ENCODE measurements at places on chromosomes 1 and 21. TPM values are rescaled to one million over a fixed set of nuclear protein-coding genes. Genes with fewer than 3 reads are reported as not detected.

DNA sequence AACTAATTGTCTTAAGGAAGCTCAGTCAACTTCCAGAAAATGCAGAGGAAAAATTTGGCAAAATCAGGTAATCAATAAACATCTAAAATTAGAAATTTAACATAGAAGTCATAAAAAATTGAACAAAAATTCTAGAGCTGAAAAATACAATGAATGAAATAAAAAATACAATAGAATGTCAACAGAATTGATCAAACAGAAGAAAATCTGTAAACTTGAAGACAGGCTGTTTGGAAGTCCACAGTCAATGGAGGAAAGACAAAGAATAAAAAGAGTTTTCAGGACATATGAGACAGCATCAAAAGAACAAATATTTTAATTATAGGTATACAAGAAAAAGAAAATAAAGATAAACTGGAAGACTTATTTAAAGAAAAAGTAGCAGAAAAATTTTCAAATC is 469.0 kb downstream of the RWDD3 start:
- no peak overlapping the region for H3K4me3 ChIP-seq
- H3K4me1 ChIP-seq = no peaks in the 10 kb centered on the region
- DNase-seq = no peak

DNA sequence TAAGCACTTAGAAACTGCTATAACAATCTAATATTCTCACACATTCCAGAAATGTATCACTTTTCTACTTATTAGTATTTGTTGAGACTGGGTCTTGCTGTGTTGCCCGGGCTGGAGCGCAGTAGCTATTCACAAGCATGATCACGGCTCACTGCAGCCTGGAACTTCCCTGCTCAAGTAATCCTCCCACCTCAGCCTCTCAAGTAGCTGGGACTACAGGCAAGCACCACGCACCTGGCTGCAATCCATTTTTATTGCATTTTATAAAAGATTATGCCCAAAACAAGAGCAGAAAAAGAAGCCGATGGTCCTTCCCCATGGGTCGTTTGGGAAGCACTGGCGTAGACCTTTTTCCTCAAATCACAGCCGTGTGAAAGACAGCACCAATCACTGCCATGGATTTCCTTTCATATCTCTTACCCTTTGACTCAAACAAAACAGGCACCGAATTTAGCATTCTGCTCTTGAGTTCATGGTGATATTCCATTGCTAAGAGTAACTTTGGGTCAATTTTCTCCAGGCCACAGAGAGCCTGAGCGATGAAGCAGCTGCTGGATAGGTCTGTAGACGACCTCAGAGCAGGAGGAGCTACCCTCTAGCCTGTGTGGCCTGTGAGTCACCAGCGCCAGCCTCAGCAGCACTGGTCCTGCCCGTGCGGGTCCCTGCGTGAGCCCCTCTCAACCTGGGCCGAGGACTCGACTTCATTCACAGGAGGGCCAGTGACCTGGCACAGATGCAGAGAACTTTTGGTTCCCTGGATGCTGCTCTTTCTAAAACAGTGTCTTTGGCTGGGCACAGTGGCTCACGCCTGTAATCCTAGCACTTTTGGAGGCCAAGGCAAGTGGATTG is 80.8 kb downstream of the PIK3CD start:
- no peak overlapping the region for H3K4me3 ChIP-seq
- no peak for DNase-seq
- peaks cover 19% of the 10 kb centered on the region for H3K4me1 ChIP-seq
- H3K27me3 ChIP-seq = no peaks in the 10 kb centered on the region
- H3K27ac ChIP-seq = no peak overlapping the region
- H3K36me3 ChIP-seq = peaks cover 31% of the 10 kb centered on the region

GRCh38 chr1:151908228-151908691 is 1.1 kb downstream of the THEM4 start:
- H3K27me3 ChIP-seq = no peaks in the 10 kb centered on the region
- no peak overlapping the region for H3K4me3 ChIP-seq
- no peak for DNase-seq
- H3K36me3 ChIP-seq = no peaks in the 10 kb centered on the region
- H3K4me1 ChIP-seq = peaks cover 16% of the 10 kb centered on the region
- peak overlapping the region; percentile 80 for H3K27ac ChIP-seq

DNA sequence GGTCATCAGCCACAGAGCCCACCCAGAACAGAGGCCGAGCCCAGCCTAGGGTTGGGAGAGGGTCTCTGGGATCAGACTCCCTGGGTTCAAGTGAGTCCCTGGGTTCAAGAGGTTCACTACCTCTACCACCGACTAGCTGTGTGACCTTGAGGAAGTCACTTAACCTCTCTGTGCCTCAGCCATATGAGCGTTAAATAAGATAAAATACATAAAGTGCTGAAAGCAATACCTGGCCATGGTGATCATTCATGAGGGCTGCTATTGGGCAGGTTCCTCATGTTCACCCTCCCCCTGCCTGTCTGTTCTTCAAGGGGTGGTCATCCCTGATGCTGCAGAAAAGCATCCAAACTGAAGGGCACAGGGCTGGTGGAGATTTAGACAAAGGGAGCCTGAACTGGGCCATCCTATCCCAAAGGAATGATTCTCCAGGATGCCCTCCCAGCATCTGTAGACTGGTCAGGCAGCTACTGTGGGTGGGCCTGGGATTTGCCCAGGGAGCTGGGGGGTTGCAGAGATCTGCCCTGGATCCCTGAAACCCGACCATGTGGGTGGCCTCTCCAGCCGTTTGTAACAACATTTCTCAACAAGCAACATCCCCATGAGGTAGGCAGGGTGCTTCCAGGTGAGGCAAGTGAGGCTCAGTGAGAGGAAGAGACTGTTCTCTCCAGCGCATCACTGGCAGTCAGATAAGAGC is 196.6 kb downstream of the MATN1 start:
- H3K4me1 ChIP-seq = no peaks in the 10 kb centered on the region
- no peak overlapping the region for H3K27ac ChIP-seq
- H3K27me3 ChIP-seq = no peaks in the 10 kb centered on the region
- no peaks in the 10 kb centered on the region for H3K36me3 ChIP-seq

DNA sequence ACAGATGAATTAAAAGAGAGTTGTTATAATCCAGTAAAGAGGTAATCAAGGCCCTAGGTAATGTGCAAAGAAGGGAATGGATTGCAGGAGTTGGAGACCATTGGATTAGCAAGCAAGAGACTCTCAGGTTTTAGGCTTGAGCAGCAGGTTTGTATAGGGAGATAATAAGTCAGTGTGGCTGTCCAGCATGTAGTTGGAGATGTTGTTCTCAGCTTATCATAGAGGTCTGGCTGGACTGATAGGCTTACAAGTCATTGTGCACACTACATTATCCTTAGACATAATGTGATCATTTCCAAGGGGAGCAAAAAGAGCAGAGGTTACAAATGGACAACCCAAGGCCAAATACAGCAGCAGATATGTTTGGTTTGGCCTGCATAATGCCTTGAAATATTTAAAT is 45.9 kb upstream of the SAMD13 start:
- DNase-seq = no peak
- no peaks in the 10 kb centered on the region for H3K4me1 ChIP-seq
- H3K27me3 ChIP-seq = no peaks in the 10 kb centered on the region
- no peaks in the 10 kb centered on the region for H3K36me3 ChIP-seq
- no peak overlapping the region for H3K4me3 ChIP-seq
- no peak overlapping the region for H3K27ac ChIP-seq

DNA sequence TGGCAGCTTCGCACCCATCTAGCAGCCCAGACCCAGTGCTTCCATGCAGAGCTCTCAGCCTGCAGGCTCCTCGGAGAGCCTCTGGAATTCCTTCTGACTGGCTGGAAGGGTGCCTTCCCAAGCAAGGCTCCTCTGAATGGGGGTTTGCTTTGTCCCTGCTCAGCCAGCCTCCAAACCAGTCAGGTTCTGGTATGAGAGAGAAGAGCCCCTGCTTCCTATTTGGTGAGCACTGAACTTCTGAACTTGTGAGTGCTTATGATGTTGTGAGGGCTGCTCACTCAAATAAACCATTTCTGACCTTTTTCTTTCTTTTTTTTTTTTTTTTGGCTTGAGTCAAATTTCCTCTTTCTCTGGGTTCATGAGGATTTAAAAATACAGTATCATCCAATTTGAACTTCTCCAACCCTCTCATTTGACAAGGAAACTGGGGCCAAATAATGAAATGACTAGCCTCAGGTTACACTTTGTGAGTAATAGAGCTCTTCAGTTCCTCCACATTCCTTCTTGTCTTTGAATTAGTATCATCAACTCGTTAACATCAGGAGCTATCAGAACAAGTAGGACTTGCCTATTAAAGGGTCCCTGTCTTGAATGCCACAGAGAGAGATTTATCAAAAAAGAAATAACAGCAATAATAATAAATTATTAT is 39.6 kb downstream of the GFI1 start:
- no peaks in the 10 kb centered on the region for H3K4me1 ChIP-seq
- no peaks in the 10 kb centered on the region for H3K36me3 ChIP-seq
- no peak overlapping the region for H3K27ac ChIP-seq

GRCh38 chr21:37153935-37154350 is 80.9 kb downstream of the TTC3 start:
- H3K36me3 ChIP-seq = no peaks in the 10 kb centered on the region
- no peaks in the 10 kb centered on the region for H3K4me1 ChIP-seq
- no peak overlapping the region for H3K27ac ChIP-seq
- DNase-seq = no peak

DNA sequence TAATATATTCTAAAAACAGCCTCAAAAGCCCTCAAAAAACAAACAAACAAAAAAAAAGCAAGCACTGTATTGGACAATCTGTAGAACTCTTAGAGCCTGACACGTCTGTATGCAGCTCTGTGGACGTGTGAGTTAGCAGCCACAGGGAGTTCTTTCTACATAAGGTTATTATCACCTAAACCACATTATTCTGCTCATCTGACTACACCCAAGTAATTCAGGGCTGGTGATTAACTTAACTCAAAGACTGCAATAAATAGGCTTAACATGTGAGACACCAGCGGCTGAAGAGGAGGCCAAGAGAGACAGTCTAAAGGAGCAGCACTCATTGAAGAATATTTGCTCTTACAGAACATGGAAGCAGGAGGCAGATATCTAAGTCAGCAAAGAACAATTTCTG is 316.0 kb downstream of the VAV3 start:
- H3K27ac ChIP-seq = no peak overlapping the region
- H3K36me3 ChIP-seq = no peaks in the 10 kb centered on the region
- no peak for DNase-seq
- no peaks in the 10 kb centered on the region for H3K27me3 ChIP-seq
- no peak overlapping the region for H3K4me3 ChIP-seq

DNA sequence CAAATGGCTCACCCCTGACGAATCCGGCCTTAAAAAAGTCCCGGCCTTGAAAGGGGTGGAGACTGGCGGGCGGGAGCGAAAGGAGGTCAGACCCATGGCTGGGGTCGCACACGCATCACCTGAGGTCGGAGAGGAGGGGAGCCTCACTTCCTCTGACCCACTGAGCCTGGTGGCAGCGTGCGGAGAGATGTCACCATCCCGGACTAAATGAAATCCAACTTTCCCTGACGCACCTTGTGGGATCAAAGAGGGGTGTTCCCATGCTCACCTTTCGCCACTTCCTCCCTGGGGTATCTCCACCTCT is 709 bp upstream of the SLC41A1 start:
- H3K27me3 ChIP-seq = no peaks in the 10 kb centered on the region
- peaks cover 45% of the 10 kb centered on the region for H3K4me1 ChIP-seq
- H3K36me3 ChIP-seq = no peaks in the 10 kb centered on the region
- H3K27ac ChIP-seq = no peak overlapping the region
- no peak for DNase-seq

- no peaks in the 10 kb centered on the region for H3K36me3 ChIP-seq
- no peak for DNase-seq
- no peaks in the 10 kb centered on the region for H3K27me3 ChIP-seq
- H3K4me3 ChIP-seq = no peak overlapping the region
These were observed 171.4 kb downstream of the KIF26B start for GRCh38 chr1:245325922-245326795.

DNA sequence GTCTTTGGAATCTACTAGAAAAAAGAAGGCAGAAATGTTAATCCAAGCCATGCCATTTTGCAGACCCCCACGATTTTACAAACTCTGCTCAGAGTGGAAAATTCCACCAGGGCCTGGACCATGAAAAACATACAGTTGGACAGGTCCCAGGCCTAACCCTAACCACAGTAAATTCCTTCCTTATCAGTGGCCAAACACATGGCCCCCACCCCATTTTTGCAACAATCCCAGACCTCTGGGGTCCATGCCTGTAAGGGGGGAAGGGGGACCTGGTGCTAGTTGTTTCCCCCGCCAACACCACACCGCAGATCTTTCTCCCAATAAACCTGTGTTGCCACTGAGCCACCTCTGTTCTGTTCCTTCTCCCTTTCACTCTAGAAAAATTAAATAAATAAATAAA is 1352.7 kb downstream of the AMY1C start:
- no peaks in the 10 kb centered on the region for H3K27me3 ChIP-seq
- no peaks in the 10 kb centered on the region for H3K4me1 ChIP-seq
- H3K4me3 ChIP-seq = no peak overlapping the region
- no peaks in the 10 kb centered on the region for H3K36me3 ChIP-seq
- no peak for DNase-seq

The LAMTOR2 gene
- 35.2 TPM for total RNA-seq

The CYP4Z1 gene
- total RNA-seq = not detected

The FABP3 gene
- 0.53 TPM for total RNA-seq

The VCAM1 gene
- 0.20 TPM for total RNA-seq

The SCAMP3 gene
- total RNA-seq = 57.2 TPM

The TMEM269 gene
- 0.88 TPM for total RNA-seq

The TRABD2B gene
- not detected for total RNA-seq

All from T-cell (primary cell).